ENCODE measurements at places on chromosomes 12 and 14. TPM values are rescaled to one million over a fixed set of nuclear protein-coding genes. Genes with fewer than 3 reads are reported as not detected.
A peak's percentile ranks its signal among the peaks of the same experiment; 100 is the strongest.

- no peak overlapping the region for H3K27ac ChIP-seq
- H3K4me3 ChIP-seq, result no peak overlapping the region
- H3K27me3 ChIP-seq, result no peaks in the 10 kb centered on the region
- no peaks in the 10 kb centered on the region for H3K4me1 ChIP-seq
- no peak for DNase-seq
Measured at GRCh38 chr12:72053604-72054003, 115.0 kb downstream of the TPH2 start.

The TAS2R9 gene
- not detected for total RNA-seq

- H3K27me3 ChIP-seq, result no peaks in the 10 kb centered on the region
- DNase-seq, result no peak
- no peaks in the 10 kb centered on the region for H3K36me3 ChIP-seq
- H3K27ac ChIP-seq, result no peak overlapping the region
Measured at GRCh38 chr14:104599446-104599845, 5.1 kb downstream of the TMEM179 start.

DNA sequence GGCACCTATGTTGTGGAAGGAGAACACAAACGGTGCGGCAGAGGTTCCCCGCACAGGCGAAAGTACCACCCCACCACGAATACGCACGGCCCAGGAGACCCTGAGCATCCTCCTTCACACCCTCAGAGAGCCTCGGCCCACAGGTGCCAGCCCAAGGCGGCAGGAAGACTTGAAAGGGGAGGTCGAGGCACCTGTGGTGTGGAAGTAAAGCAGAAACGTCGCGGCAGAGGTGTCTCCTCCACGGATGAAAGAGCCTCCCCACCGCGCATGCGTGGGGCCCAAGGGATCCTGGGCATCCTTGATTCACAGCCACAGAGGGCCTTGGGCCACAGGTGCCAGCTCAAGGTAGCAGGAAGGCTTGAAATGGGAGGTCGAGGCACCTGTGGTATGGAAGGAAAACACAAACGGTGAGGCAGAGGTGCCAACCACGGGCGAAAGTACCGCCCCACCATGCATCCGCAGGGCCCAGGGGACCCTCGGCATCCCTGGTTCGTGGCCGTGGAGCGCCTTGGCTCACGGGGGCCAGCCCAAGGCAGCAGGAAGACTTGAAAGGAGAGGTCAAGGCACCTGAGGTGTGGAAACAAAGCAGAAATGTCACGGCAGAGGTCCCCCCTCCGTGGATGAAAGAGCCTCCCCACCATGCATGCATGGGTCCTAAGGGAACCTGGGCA, 380.1 kb downstream of the ALG10 start:
- no peaks in the 10 kb centered on the region for H3K4me1 ChIP-seq
- DNase-seq, result peak; percentile 58
- no peaks in the 10 kb centered on the region for H3K36me3 ChIP-seq

DNA sequence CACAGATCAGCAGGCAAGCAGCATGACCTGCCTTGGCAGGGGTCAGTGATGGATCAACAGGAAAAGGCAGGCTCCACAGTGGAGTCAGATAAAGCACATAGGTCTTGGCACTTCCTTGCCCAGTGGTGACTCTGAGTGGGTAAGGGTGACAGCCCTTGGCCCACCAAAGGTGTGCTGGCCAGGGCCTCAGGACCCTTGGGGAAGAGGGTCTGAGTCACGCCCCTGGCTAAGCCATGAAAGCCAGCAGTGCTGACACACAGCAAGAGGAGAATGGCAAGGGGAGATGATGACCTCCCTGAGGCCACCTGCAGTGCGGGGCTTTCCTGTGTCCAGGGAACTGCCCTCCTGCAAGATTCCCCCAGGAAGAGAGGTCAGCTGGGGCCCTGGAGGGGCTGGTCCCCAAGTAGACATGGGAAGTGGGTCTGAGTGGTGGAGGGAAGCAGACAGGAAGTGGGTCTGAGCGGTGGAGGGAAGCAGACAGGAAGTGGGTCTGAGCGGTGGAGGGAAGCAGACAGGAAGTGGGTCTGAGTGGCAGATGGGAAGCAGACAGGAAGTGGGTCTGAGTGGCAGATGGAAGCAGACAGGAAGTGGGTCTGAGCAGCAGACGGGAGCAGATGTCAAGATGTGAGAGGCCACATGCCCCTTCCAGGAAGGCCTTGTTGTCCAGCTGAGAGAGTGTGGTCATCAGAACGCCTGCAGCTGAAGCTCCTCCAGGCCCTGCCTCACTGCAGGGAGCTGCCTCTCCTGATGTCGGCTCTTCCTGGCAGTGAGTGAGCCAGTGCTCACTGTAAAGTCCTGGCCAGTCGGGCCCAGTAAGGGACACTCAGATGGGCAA, 34.8 kb downstream of the DIO3 start:
- H3K36me3 ChIP-seq, result no peaks in the 10 kb centered on the region
- no peak overlapping the region for H3K27ac ChIP-seq
- H3K4me3 ChIP-seq, result no peak overlapping the region

GRCh38 chr12:1966561-1967226, 37.6 kb downstream of the DCP1B start:
- no peak overlapping the region for H3K4me3 ChIP-seq
- no peak overlapping the region for H3K27ac ChIP-seq
- no peak for DNase-seq

DNA sequence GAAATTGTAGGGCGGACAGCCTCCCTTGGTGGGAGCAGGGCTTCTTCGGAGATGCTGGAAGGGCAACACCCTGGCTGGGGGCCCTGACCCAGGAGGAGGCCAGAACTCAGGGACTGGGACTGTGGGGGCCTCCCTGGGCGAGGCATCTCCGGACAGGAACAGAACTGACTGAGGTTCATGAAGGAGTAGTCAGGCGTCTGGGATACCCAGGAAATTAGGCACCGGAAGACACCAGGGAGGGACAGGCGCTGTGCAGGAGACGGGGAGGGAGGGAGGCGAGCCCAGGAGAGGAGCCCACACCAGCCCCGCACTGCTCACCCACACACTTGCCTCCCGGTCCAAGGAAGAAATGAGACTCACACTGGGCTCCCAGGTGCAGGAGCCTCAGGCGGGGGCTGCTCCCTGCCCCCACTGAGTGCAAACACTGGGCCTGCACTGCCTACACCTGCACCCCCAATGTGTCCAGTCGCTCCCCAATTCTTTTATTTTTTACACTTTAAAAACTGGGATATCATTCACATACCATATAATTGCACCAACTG, 262.6 kb upstream of the SFSWAP start:
- DNase-seq, result no peak
- H3K4me1 ChIP-seq, result no peaks in the 10 kb centered on the region
- H3K27me3 ChIP-seq, result no peaks in the 10 kb centered on the region
- no peak overlapping the region for H3K27ac ChIP-seq
- no peak overlapping the region for H3K4me3 ChIP-seq
- H3K36me3 ChIP-seq, result no peaks in the 10 kb centered on the region

DNA sequence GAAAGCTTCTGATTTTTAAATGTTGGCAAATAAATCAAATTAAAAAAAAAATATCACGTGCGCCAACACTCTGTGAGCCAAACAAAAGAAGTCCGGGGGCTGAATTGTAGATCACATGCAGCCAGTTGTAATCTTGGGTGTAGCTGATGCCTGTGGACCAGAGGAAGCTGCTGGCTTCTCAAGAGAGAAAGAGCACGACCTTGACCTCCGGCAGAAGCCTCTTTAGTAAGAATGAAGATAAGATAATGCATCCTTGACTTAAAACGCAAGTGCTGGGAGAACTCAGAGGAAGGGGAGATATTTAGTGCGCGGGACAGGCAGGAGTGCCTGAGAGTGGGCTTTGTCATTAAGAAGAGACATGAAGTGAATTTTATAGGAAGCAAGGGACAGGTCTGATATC, 162.8 kb upstream of the TBX3 start:
- no peak overlapping the region for H3K27ac ChIP-seq
- H3K4me3 ChIP-seq, result no peak overlapping the region
- DNase-seq, result no peak
- peaks cover 9% of the 10 kb centered on the region for H3K4me1 ChIP-seq

The TMEM229B gene
- total RNA-seq, result 5.8 TPM

DNA sequence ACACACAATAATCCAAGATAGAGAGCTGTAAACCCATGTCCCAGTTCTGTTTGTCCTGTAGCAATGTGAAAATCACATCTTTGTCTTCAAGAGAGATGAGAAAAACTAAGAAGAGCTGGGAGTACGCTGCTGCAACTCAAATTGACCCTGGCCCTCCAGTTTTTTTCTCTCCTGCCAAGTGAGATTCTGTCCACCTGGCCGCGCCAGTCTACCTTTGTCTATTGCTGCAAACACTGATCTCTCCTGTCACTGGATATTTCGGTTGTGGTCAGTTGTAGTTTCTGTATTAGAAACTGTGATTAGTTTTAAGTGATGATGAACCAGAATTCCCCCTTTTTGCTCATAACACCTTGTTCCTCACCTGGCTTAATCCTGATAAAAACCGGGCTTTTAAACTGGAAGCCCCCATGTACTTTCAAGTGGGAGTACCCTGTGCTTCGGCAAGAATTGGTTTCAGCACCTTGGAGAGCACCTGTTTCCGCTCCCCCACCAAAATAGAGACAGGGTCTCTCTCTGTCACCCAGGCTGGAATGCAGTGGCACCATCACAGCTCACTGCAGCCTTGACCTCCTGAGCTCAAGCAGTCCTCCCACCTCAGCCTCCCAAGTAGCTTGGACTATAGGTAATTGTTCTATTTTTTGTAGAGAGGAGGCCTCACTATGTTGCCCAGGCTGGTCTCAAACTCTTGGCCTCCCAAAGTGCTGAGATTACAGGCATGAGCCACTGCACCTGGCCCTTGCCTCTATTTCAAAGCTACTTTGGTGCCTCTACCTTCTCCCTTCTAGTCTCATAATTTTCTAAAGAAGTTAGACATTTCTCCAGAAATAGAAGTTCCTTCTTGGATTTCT, 156.8 kb downstream of the PHETA1 start:
- no peaks in the 10 kb centered on the region for H3K27me3 ChIP-seq
- H3K4me3 ChIP-seq, result no peak overlapping the region
- H3K27ac ChIP-seq, result no peak overlapping the region

- no peak overlapping the region for H3K4me3 ChIP-seq
- no peak for DNase-seq
- no peak overlapping the region for H3K27ac ChIP-seq
- peaks cover 6% of the 10 kb centered on the region for H3K4me1 ChIP-seq
- no peaks in the 10 kb centered on the region for H3K27me3 ChIP-seq
Measured at GRCh38 chr12:79441534-79441933, 249.2 kb downstream of the PAWR start.

- peak overlapping the region; percentile 17 for H3K27ac ChIP-seq
- peaks cover 67% of the 10 kb centered on the region for H3K4me1 ChIP-seq
- H3K36me3 ChIP-seq, result no peaks in the 10 kb centered on the region
- DNase-seq, result no peak
- H3K27me3 ChIP-seq, result no peaks in the 10 kb centered on the region
Measured at GRCh38 chr14:71536927-71537772, 395.1 kb upstream of the RGS6 start.

DNA sequence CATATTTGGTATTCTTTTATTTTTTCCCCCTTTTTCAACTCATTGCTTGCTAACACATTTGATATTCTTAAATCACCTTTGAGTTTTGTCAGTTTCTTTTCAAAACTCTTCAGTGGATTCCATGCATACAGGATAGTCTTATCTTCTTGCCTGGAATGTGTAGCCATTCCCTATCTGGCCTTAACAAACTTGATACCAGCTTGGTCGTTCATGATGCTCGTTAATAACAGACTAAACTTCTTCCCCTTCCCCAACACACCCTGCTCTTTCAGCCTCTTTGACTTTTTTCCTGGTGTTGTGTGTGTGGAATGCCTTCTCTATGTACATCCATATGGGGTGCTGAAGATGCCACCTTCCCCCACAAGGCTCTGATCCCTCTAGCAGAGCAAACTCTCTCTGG, 17.7 kb upstream of the CALM1 start:
- peaks cover 23% of the 10 kb centered on the region for H3K4me1 ChIP-seq
- H3K4me3 ChIP-seq, result no peak overlapping the region
- H3K36me3 ChIP-seq, result no peaks in the 10 kb centered on the region
- H3K27me3 ChIP-seq, result no peaks in the 10 kb centered on the region

DNA sequence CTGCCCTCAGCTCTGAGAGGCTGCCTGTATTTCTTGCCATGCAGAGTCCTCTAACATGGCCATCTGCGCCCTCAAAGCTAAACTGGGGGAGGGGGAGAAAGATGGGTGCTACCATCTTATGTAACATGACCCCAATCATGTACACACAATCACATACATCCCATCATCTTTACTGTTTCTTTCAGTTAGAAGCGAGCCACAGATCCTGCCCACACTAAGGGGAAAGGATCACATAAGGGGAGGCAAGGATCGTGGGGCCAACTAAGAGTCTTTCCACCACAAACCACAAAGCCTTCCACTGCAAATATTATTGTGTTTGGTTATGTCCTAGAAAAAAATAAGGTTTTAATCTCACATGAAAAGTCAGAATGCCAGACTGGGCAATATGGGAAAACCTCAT, 11.8 kb upstream of the AMN1 start:
- peak; percentile 22 for DNase-seq
- H3K4me1 ChIP-seq, result peaks cover 5% of the 10 kb centered on the region
- no peak overlapping the region for H3K4me3 ChIP-seq

The TSPAN19 gene
- not detected for total RNA-seq

GRCh38 chr12:71591601-71592000, 72.0 kb downstream of the ZFC3H1 start:
- DNase-seq, result no peak
- H3K36me3 ChIP-seq, result no peaks in the 10 kb centered on the region
- no peak overlapping the region for H3K27ac ChIP-seq

The TAS2R20 gene
- 5.4 TPM for total RNA-seq

DNA sequence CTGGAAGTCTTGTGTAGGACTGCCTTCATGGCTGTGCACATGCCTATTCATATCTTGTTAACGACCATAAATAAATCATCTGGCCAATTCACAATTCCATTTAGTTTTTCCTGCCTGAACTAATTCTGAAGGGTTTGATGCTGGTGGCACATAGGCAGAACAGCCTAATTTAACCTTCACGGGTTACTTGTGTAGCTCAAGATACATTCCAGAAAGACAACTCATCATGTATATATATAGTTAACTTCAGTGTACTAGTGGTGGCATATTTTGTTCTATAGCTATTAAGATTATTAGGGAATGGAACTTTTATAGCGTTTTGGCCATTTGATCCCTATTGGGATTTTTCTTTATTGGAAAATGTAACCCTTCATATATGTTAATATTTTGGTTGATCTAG, 31.4 kb downstream of the CFAP54 start:
- H3K4me3 ChIP-seq, result no peak overlapping the region
- DNase-seq, result no peak
- no peak overlapping the region for H3K27ac ChIP-seq
- H3K27me3 ChIP-seq, result no peaks in the 10 kb centered on the region
- H3K4me1 ChIP-seq, result peaks cover 5% of the 10 kb centered on the region
- no peaks in the 10 kb centered on the region for H3K36me3 ChIP-seq

GRCh38 chr14:102319351-102320032, at the start of gene ZNF839:
Gene ZNF839, plus strand, starts transcription at chr14:102319746. Its CDS starts 20 bp downstream, at chr14:102319766.
- no peaks in the 10 kb centered on the region for H3K27me3 ChIP-seq
- H3K36me3 ChIP-seq, result peaks cover 3% of the 10 kb centered on the region
- peak; percentile 98 for DNase-seq
- H3K27ac ChIP-seq, result peak within 1 kb of the TSS; percentile 77
- H3K4me3 ChIP-seq, result peak within 1 kb of the TSS; percentile 72

Measured in osteoblast (primary cell).